ENCODE measurements at places on chromosomes 2 and 18.

GRCh38 chr18:7329016-7329415, 98.1 kb downstream of the LRRC30 start:
- no peak for DNase-seq

GRCh38 chr2:3823748-3824147, 120.4 kb downstream of the DCDC2C start:
- no peak for DNase-seq

DNA sequence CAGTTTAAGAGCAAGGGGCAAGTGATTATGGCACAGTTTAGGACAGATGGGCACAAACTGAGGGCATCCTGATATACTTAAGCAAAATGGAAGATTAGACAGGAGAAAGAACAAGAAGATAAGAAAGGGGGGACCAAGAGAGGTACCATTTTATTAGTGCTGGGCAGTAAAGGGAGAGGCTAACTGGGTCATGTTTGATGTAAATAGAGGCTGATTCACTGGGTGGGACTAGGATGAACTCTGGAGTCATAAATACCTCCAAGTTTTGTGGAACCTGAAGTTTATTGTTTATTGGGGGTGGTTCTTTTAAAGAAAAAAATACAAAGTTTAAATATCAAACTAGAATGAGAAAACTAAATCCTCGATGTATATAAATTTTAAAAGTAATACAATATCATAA, 1067.2 kb upstream of the GYPC start:
- no peak for DNase-seq

GRCh38 chr2:95381212-95382191, 21.0 kb upstream of the FAHD2A start:
- DNase-seq: no peak

DNA sequence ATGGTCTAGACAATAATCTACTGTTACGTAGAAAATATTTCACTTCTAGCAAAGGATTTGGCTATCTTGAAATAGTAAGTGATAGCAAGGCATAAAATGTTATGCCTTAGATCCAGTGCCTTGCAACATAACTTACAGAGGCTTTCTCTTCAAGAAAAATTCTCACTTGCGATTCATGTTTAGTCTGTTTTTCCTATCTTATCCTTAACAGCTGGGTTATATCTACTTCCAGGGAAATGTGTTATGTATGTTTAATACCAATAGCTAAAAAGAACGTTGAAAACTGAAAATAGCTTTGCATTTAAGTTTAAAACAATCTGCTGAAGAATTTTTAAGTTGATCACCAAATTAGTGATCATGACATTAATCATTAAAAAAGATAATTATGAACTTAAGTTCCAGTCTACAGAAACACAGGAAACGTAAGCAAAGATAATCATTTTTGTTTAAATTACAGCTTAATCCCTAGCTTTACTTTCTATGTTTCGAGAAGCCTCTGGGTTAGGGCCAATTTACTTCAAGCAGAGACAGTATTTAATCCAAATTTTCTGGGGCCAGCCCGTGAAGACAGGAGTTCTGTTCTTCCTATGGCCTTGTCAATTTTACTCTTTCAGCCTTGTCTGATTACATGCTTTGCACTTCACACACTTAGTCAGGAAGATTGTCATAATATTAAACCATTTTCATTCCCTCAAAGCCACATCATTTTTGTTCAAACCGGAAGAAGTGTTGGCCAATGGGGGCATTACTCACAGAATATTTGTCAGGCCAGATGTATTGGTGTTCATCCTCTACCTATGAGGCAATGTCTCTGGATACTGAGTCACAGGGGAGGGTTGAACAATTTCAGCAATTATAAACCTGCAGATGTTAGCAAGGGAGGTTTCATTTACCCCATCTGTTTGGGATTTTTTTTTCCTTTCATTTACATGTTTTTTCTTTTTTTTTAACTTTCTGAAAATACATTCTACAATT, 1132.9 kb upstream of the ZEB2 start:
- no peak for DNase-seq

- no peak for DNase-seq
These were observed 134.0 kb downstream of the HDAC4 start for GRCh38 chr2:239266779-239267287.

DNA sequence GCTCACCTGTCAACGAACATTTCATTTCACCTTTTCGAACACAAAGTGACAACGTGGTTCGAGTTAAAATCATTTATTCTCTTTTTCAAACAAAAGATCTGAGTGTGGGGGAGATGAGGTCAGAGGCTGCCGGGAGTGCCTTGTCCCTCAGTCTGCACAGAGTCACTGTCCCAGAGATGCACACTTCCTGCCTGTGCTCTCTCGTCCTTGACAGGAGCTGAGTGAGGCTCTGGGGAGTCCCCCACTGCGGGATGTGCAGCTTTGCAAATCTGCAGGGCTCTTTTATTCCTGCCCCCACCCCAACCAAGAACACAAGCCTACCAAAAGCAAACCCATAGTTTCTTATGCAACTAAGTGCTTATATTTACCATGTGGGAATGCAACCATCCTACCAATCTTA, 497.8 kb downstream of the EIPR1 start:
- DNase-seq: no peak

GRCh38 chr2:18668221-18668620, 78.9 kb upstream of the NT5C1B start:
- DNase-seq: no peak

- DNase-seq: no peak
These were observed 34.2 kb downstream of the ASXL2 start for GRCh38 chr2:25844089-25844488.

DNA sequence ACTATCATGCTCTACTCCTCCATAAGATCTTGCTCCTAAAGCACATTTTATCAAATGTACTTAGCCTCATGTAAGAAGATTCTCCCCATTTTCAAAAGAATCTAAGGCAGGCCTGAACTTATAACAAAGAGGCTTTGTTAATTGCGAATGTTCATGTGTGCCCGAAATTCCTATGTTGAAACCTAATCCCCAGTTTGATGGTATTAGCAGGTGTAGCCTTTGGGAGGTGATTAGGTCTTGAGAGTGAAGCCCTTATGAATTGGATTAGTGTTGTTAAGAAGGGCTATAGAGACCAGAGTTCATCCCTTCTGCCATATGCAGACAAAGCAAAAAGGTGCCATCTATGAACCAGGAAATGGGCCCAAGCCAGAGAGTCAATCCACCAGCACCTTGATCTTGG, 234.5 kb downstream of the PAX3 start:
- DNase-seq: no peak

- no peak for DNase-seq
These were observed 305.9 kb upstream of the TMEFF2 start for GRCh38 chr2:192500550-192501200.

GRCh38 chr2:158967731-158968395, 577 bp upstream of the TANC1 start:
- no peak for DNase-seq

- no peak for DNase-seq
These were observed 62.0 kb downstream of the ANKRD44 start for GRCh38 chr2:197248623-197249022.

DNA sequence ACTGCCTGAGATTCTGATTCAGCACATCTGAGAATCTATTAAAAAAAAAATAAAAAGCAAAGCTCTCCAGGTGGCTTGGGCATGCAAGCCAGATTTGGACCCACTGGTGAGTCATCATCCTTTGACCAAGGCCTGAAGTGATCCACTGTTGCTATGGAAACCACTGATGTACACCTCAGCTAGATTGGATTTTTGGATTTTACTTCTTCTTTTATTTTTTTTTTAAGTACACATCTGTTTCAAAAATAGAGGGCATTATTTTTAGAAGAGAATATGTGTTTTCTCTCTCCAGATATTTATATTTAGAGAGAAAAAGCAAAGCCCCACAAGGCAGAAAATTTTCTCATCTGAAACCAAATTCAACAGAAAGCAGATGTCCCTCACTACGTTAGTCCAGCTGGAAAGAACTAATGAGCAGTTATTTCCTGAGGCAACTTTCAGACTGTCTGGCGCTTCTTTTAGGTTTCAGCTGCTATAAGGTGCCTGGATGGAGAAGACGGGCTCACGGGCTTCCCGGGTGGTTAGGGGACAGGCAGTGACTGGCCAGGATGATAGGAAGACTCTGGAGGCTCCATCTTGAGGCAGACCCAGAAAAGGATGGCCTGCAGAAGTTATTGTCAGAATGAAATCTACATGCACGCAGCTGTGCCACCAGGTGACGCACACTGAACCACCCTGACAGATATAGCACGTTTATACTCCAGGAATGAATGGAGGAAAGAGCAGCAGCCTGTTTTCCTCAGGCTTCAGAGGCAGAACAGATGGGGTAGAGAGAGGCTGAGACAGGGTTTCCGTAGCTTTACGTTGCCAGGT, 50.5 kb downstream of the MRPL35 start:
- DNase-seq: no peak

- DNase-seq: no peak
These were observed 726.8 kb upstream of the DDX18 start for GRCh38 chr2:117087535-117088291.

- no peak for DNase-seq
These were observed 78.5 kb downstream of the PRKCE start for GRCh38 chr2:45729753-45730512.

DNA sequence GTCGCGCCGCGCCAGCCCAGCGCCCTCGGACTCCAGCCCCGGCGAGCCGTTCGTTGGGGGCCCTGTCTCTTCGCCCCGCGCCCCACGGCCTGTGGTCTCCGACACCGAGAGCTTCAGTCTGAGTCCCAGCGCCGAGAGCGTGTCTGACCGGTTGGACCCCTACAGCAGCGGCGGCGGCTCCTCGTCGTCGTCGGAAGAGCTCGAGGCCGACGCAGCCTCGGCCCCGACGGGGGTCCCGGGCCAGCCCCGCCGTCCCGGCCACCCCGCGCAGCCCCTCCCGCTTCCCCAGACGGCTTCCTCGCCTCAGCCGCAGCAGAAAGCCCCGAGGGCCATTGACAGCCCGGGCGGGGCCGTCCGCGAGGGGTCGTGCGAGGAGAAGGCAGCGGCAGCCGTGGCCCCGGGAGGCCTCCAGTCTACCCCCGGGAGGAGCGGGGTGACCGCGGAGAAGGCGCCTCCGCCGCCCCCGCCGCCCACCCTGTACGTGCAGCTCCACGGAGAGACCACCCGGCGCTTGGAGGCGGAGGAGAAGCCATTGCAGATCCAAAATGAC, 1.4 kb downstream of the PHLPP1 start:
- DNase-seq: no peak

- DNase-seq: no peak
These were observed 857 bp upstream of the NEUROD1 start for GRCh38 chr2:181680937-181681811.

GRCh38 chr2:143936538-143936847, 583.4 kb downstream of the ZEB2 start:
- DNase-seq: no peak

DNA sequence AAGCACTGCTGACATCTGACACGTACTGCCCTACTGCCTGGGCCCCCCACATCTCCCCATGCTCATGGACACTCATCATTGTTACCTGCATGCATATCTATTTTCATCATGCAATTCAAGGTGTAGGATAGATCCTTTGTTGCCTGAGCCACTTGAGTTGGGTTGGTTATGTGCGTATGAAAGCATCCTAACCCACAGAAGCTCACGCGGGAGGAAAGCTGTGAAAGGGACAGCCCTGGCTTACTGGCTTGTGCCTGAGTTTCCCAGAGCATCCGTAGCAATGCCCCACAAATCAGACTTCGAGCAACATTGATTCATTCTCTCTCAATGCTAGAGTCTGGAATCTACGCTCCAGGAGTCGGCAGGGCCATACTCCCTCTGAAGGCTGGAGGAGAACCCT, 285.5 kb downstream of the PHLPP1 start:
- no peak for DNase-seq

Measured in NCI-H1436 treated with DMSO at 0.1 percent for 48 hours (cell line).